Brain pericyte (primary cell): ENCODE measurements at places on chromosomes 5 and 9.

- DNase-seq = no peak
Observed at GRCh38 chr9:113247640-113248039, 26.3 kb downstream of the SLC31A1 start.

DNA sequence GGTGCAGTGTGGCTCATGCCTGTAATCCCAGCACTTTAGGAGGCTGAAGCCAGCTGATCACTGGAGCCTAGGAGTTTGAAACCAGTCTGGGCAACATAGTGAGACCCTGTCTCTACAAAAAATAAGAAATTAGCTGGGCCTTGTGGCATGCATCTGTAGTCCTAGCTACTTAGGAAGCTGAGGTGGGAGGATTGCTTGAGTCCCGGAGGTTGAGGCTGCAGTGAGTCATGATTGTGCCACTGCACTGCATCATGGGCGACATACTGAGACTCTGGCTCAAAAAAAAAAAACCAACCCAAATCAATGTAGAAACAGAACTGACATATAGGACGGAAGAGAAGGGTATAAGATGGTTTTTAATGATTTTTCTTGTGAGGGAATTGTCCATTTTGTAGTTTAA is 27.7 kb downstream of the G3BP1 start:
- no peak for DNase-seq

DNA sequence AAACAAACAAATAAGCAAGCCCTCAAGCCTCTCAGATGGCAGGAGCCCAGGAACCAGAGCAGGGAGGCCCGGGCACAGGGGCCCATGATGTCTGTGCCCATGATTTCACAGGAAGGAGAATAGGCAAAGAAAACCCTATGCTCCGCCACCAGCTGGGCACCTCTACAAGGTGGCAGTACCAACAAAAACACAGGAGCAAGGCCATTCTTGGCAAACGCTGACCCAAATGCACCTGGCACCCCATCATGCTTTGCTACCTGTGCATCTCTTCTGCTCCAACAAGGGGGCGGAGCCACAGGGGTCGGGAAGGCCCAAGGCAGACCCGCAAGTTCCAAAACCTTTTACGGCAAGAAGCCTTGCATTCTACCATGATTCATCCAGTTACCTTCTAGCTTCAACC is 3.1 kb downstream of the BRD3 start:
- no peak for DNase-seq

DNA sequence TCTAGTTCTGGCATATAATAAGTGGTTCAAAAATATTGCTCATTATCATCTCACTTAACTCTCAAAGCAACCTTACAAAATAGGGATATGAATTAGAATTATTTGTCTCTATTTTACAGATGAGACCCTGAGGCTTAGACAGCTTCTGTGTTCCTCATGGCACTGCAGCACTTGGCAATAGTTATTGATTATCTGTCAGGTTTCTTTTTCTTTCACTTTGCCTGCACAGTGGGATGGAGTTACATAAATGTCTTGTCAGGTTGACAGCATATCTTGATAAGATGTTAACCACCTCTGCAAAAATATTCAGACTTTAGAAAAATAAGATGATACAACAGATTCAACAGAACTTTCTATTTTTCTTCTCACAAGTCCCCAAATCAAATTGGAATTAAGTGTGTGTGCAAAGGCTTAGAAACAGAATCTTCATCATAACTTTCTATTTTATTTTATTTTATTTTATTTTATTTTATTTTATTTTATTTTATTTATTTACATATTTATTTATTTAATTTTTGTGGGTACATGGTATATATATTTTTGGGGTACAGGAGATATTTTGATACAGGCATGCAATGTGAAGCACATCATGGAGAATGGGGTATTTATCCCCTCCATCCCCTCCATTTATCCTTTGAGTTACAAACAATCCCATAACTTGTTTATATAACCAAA is 17.7 kb downstream of the NSG2 start:
- DNase-seq = no peak

GRCh38 chr9:121860213-121860612 is 208.8 kb downstream of the DAB2IP start:
- DNase-seq = no peak

DNA sequence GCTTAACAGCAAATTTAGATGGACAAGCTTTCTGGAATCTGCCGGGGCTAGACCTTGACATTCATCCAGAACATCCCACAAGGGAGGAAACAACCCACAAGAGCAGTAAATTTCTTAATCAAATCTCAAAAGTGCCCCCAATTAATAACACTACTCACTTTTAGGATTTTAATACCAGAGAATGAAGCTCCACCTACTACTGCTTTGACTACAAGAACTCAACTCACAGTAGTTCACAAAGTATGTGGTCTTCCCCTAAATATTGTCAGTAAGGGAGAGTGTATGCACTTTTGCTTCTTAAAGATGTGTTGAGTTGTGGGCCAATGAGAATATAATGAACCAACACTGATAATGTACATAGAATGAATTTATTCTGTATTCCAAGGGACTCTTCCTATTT is 94.7 kb downstream of the EBF1 start:
- no peak for DNase-seq

DNA sequence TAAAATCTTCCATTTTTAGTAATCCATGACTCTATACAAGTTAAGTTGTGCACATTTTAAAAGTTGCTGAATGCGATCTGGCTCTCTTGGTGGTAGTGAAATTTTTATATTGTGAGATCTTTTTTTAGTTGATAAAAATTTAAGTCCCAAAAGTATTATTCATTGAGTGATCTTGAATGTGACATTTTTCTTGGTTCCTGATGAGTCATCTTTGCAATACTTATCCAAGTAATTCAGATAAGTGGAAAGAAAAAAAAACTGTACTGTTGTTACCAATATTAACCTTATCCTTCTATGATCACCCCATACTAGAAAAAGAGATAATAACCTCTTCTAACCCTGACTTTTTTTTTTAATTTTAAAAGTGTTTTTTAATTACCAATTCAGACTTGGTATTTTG is 601.3 kb downstream of the PSAT1 start:
- no peak for DNase-seq

GRCh38 chr9:107838766-107839165 is 349.2 kb upstream of the KLF4 start:
- DNase-seq = no peak

DNA sequence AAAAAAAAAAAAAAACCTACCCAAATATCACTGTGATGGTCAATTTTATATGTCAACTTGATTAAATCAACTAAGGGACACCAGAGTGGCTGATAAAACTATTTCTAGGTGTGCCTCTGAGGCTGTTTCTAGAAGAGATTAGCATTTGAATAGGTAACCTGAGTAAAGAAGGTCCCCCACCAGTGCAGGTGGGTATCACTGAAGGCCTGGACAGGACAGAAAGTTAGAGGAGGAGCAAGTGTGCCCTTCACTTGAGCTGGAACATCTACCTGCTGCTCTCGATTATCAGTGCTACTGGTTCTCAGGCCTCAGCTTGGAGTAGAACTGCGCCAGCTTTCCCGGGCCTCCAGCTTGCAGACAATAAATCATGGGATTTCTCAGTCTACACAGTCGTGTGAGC is 88.7 kb downstream of the TLE1 start:
- no peak for DNase-seq

DNA sequence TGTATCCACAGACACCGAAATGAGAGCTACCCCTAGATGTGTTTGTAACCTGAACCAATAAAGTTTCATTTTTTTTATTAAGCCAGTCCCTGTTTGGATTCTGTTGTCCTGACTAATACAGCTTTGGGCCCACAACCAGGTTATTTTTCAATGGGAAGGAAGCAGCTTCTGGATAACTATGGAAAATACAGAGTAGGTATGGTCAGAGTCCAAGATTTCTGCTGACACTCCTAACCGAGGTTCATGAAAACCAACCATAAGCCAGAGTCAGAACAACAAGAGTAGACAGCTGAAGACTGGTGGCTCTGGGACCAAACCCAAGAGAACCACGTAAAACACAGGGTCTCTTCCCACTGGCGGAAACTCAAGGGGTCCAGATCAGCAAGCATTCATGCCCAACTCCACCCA is 10.8 kb downstream of the KLF9 start:
- DNase-seq = no peak

- DNase-seq = no peak
Observed at GRCh38 chr5:9538504-9538903, 7.4 kb downstream of the SEMA5A start.

DNA sequence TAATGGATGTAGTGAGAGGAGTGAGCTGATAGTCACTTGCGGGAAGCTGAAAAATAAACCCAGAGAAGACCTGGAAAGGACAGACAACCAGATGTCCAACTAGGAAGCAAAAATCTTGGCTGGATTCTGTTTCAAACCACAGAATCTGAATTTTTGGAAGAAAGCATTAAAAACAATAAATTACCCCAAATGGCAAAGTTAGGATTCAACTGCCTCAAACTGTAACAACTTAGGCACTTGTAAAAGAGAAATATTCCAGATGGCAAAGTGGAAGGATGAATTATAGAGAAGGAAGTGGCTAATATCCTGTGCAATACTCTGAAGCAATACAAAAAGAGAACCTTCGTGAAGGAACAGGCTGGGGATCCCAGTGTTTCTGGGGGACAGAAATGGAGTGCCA is 46.8 kb upstream of the SLIT3 start:
- no peak for DNase-seq

DNA sequence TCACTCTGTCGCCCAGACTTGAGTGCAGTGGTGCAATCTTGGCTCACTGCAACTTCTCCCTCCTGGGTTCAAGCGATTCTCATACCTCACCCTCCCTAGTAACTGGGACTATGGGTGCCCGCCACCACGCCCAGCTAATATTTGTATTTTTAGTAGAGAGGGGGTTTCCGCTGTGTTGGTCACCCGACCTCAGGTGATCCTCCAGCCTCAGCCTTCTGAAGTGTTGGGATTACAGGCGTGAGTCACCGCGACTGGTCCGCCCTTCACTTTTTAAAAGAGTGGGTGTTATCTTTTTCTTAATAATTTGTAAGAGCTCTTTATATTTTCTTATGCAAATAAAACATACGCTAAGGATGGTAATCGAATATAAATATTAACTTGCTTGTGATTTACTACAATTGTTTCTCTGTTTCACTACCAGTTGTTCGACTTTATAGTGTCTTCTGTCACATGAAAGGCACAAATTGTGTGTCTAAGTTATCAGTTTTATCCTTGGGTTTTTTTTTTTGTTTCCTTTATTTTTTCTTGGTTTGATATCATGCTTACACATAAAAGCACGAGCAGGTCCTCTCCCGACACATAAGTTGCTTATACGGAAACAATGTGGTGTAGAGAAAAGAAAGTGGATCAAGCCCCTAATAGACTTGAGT is 1.9 kb upstream of the GPBP1 start:
- no peak for DNase-seq

DNA sequence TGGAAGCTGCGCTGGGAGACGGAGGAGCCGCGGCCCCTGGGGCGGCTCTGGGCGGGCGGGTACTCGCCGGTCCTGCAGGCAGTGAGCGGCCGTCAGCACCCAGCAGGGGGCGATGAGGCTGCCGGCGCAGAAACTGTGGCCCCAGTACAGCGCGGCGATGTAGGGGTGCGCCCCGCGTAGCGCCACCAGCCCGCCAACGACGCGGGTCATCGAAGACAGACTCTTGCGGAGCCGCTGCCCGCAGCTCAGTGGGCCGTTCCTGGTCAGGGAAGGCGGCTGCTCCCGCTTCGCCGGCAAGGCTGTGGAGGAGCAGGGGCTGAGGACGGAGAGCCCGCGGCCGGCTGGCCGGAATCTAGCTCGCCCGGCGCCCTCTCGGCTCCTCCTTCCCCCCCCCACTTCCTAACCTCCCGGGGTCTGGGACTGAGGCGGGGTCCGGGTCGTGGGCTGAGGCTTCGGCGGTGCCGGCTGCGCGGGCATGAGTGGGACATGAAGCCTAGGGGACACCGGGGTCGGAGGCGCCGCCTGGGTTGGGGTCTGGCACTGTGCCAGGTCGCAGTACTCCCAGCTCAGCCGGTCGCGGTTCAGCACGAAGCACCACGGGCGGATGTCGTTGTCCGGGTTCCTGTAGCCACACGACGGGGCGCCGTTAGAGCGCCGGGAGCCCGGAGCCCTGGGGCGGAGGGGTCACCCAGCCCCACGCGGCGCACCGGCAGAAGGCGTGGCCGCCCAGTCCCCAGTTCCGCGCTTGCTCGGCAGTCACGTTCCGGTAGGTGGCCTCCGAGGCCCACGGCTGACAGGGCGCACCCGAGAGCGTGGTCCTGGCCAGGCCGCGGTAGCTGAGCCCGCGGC is 3.6 kb upstream of the PFN3 start:
- no peak for DNase-seq

GRCh38 chr5:120545951-120546350 is 81.9 kb downstream of the PRR16 start:
- DNase-seq = no peak

DNA sequence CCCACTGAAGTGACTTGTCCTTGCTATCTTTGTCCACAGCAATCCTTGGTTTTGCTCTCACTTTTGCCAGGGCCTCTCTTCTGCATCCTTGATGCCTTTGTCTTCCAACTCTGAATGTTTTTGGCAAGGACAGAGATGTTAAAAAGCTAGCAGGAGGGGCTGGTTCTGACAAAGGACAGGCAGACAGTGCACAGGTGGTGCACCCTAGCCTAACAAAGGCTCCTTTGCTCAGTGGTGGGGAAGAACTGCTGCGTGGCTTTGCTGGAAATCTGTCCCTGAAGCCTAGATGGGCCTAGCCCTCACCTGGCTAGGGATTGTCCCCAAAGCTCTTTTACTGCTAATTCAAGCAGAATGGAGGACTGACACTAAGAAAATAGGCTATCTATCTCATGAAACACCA is 233.5 kb downstream of the MAN2A1 start:
- no peak for DNase-seq

DNA sequence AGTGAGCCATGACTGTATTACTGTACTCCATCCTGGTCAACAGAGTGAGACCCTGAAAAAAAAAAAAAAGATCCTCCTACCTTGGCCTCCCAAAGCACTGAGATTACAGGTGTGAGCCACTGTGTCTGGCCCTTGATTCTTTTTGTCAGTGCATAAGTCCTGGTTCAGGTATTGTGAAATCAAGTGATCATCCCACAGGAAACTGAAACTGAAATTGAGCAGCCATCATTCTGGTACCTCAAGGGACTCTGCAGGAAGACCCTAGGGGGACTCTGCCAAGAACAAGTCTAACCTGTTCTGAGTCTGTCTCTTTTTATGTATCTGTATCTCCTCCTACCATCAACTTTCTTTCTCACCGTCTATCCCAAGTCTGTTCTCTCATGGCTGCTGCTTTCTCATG is 1.9 kb upstream of the DCAF10 start:
- DNase-seq = no peak

DNA sequence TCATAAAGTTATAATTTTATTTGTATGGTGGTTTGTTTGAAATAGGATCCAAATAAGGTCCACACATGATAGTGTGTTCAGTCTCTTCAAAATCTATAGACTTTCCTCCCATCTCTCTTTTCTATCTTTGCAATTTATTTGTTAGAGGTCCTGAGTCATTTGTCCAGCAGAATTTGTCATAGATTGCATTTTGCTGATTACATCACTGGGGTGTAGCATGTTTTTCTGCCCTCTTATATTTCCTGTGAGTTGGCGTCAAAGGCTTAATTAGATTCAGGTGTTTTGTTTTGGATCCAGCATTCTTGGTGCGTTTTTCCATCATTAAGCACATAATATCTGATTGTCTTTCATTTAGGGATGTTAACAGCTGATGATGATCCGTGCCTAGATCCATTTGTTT is 15.0 kb downstream of the CYFIP2 start:
- no peak for DNase-seq

GRCh38 chr9:86655147-86655546 is 292.2 kb downstream of the GAS1 start:
- no peak for DNase-seq
